Mesenchymal stem cell (in vitro differentiated cells and primary cell): ENCODE measurements at places on chromosomes 16 and 17.

- no peak overlapping the region for H3K4me3 ChIP-seq
- H3K4me1 ChIP-seq, result no peaks in the 10 kb centered on the region
- no peak for DNase-seq
Observed at GRCh38 chr16:10169904-10170410, 12.3 kb downstream of the GRIN2A start.

DNA sequence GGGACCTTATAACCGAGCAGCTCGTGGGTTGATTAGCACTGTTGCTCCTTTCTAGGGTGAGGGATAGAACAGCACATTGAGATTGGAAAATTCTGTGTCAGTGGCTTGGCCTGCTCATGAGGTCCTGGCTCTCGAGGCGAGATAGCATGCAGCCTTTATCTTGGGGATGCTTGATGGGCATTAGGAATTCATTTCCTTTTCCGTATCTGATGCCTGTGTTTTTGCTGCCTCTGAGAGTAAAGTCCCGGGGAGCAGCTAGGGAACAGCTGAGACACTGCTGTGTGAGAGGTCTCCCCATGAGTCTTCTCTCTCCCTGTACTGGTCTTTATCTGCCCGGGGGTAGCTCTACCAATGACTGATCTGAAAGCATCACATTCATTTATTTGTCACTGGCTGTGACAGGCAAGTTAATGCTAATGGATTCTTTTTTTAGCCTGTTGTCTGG is 14.5 kb downstream of the MSI2 start:
- H3K27me3 ChIP-seq, result no peaks in the 10 kb centered on the region
- H3K4me1 ChIP-seq, result no peaks in the 10 kb centered on the region
- no peaks in the 10 kb centered on the region for H3K36me3 ChIP-seq

DNA sequence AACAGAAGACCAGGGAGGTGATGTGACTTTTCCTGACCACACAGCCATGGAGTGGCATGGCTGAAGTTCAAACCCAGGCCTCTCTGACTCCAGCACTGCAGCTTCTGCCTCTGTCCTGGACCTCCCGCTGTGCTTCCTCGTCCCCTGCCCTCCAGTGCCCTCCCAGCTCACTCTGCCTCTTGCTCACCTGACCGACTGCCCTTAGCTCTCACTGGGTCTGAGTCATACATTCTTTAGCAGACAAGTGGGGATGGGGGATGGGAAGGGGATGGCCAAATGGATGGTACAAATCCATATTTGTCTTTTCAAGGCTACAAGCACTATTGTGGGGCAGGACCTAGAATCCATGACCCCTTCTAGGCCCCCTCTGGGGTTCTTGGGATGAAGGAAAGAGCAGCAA is 33.0 kb downstream of the PITPNM3 start:
- H3K4me3 ChIP-seq, result no peak overlapping the region
- peak; percentile 8 for DNase-seq
- no peaks in the 10 kb centered on the region for H3K36me3 ChIP-seq

- no peak overlapping the region for H3K27ac ChIP-seq
- no peak for DNase-seq
- no peak overlapping the region for H3K4me3 ChIP-seq
Observed at GRCh38 chr17:73815474-73815873, 171.2 kb upstream of the SDK2 start.

DNA sequence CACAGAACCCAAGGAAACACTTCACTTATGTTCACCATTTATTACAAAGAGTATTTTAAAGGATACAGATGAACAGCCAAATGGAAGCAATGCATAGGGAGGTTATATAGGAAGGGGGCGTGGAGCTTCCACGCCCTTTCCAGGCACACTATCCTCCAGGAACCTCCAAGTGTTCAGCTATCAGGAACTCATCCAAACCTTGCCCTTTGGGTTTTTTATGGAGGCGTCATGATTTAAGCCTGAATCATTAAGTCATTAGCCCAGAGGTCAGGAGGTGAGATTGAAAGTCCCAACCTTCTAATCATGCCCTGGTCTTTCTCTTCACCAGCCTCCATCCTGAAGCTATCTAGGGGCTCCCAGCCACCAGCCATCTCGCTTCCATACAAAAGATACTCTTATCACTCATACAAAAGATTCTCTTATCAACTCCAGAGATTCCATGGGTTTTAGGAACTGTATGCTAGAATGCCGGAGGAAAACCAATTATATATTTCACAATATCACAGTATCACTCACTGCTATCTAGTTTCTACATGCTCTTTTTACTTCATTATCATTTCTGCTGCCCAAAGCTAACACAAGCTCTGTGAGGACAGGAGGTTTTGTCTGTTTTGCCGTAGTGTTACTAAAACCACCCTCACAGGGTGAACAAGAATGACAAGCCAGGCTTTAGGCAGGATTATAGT is 213.4 kb downstream of the SLC39A11 start:
- no peaks in the 10 kb centered on the region for H3K4me1 ChIP-seq
- H3K4me3 ChIP-seq, result no peak overlapping the region

GRCh38 chr16:23040246-23040645 is 109.0 kb downstream of the USP31 start:
- no peak overlapping the region for H3K27ac ChIP-seq
- DNase-seq, result no peak
- H3K27me3 ChIP-seq, result no peaks in the 10 kb centered on the region
- no peaks in the 10 kb centered on the region for H3K36me3 ChIP-seq
- no peaks in the 10 kb centered on the region for H3K4me1 ChIP-seq

- DNase-seq, result peak; percentile 47
- peaks cover 12% of the 10 kb centered on the region for H3K36me3 ChIP-seq
- peak overlapping the region; percentile 85 for H3K27ac ChIP-seq
- H3K4me3 ChIP-seq, result no peak overlapping the region
- no peaks in the 10 kb centered on the region for H3K27me3 ChIP-seq
Observed at GRCh38 chr16:71637398-71637797, 11.4 kb downstream of the MARVELD3 start.

GRCh38 chr17:78359997-78360370 is at the start of gene SOCS3:
TSS of gene SOCS3 (minus strand) at chr17:78360077. CDS start at chr17:78359095, 982 bp downstream.
- H3K27me3 ChIP-seq, result no peaks in the 10 kb centered on the region
- peak; percentile 98 for DNase-seq
- H3K27ac ChIP-seq, result peak within 1 kb of the TSS; percentile 90
- H3K36me3 ChIP-seq, result peaks cover 30% of the 10 kb centered on the region
- H3K4me3 ChIP-seq, result peak within 1 kb of the TSS; percentile 86

DNA sequence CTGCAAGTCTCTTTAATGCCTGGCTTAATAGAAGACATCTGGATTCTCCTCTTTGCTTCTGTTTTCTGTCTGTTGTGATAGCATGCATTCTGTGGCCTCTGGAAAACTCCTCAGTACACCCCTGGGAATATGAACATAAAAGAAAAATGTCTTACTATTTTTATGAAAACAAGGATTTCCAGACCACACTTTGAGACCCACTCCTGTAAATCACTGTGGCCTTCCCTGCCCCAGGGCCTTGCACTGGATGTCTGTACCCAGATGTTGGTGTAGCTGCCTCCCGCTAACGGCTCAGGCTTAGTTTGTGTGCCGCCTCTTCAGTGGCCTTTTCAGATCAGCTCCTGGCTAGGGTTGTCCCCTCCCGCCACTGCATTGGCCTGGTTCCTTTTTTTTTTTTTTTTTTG is 126.6 kb downstream of the SOCS1 start:
- peaks cover 27% of the 10 kb centered on the region for H3K36me3 ChIP-seq
- no peaks in the 10 kb centered on the region for H3K27me3 ChIP-seq
- H3K4me1 ChIP-seq, result peaks cover 37% of the 10 kb centered on the region
- H3K4me3 ChIP-seq, result no peak overlapping the region

DNA sequence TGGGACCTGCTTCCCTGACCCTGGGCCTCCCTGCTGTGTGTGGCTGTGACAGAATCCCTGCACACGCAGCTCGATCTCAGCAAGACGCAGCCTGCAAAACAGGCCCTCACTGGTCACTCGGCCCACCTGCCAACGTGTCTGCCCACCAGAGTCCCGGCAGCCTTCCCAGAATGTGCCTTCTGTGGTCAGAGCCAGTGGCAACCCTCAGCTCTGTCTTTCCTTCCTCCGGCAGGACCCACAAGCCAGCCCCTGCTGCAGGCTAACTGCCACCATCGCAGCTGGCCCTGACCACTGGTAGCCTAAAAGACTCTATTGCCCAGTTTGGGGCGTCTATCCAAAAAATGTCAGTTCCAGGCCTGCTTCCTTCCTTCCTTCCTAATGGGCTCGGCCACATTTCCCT is 83.2 kb downstream of the LITAF start:
- no peak overlapping the region for H3K4me3 ChIP-seq
- no peak overlapping the region for H3K27ac ChIP-seq
- peaks cover 3% of the 10 kb centered on the region for H3K4me1 ChIP-seq
- no peak for DNase-seq
- no peaks in the 10 kb centered on the region for H3K27me3 ChIP-seq
- no peaks in the 10 kb centered on the region for H3K36me3 ChIP-seq

DNA sequence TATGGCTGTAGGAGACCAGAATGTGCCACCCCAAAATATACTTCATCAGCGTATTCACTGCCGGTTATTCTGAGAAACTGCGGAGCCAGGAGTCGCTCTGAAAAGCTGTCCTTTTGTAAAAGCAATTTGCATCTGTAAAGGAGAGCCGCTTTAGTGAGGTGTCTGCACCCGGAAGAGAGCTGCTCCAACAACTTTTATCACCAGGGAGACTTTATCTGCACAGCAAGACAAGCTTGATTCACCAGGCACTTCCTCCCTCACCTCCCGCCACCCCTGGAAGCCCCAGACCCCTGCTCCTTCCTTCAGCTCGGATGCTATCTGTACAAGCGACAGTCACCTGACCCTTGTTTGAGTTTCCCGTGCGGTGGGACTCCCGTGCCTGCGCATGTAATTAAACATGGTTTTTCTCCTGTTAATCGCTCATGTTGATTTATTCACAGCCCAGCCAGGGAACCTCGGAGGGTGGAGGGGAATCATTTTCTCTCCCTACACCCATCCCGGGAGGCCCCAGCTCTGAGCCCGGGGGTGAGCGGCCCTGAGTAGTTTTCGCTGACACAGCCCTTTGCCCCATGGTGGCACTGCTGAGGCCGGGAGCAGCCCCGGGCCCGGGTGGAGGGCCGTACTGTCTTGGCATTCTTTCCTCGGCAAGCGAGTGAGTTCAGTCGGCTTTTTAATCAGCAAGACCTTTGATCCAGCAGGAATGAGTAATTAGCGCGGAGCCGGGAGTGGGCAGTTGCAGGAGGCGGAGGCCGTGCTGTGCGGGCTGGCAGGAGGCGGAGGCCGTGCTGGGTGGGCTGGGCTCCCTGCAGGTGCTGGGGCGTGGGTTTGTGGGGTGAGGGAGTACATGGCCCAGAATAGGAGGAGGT is 222.7 kb upstream of the CIBAR2 start:
- H3K27me3 ChIP-seq, result no peaks in the 10 kb centered on the region
- H3K27ac ChIP-seq, result peak overlapping the region; percentile 17
- H3K4me1 ChIP-seq, result peaks cover 42% of the 10 kb centered on the region

- no peak overlapping the region for H3K27ac ChIP-seq
- H3K4me3 ChIP-seq, result no peak overlapping the region
- no peak for DNase-seq
- no peaks in the 10 kb centered on the region for H3K27me3 ChIP-seq
- H3K4me1 ChIP-seq, result peaks cover 22% of the 10 kb centered on the region
- no peaks in the 10 kb centered on the region for H3K36me3 ChIP-seq
Observed at GRCh38 chr17:44549686-44550085, 7.6 kb upstream of the FZD2 start.

DNA sequence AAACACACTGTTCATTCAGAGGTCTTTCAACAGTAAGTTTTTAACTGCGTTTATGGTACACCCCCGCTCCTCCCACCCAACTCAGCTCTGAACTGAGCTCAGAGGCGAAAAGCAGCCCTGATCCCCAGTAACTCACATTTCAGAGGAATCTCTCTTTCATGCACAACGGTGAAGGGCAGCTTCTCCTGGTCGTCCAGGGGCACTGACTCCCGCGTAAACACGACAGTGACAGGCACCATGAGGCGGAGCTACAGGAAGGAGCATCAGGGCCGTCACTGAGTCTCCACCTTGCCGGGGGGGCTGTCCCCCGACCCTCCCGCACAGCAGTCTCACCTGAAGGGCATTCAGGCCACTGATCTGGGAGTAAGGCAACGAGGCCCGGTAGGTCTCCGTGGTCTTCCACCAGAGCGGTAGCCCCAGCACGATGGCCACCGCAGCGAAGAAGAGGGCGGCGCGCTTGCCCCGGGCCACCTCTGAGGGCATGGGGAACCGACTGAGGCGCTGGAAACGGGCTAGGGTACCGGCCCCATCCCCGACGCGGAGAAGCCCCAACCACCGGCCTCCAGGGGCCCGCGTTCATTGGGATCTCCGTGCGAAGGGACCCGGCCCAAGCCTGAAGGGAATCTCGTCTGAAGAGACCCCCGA is 486 bp downstream of the PIGS start:
- peaks cover 12% of the 10 kb centered on the region for H3K36me3 ChIP-seq
- no peaks in the 10 kb centered on the region for H3K27me3 ChIP-seq
- peak; percentile 47 for DNase-seq
- peak overlapping the region; percentile 99 for H3K4me3 ChIP-seq
- no peak overlapping the region for H3K27ac ChIP-seq
- H3K4me1 ChIP-seq, result peaks cover 10% of the 10 kb centered on the region

GRCh38 chr17:10192972-10193371 is 5.4 kb downstream of the GAS7 start:
- H3K4me3 ChIP-seq, result no peak overlapping the region
- H3K27me3 ChIP-seq, result peaks cover 8% of the 10 kb centered on the region
- peak; percentile 75 for DNase-seq
- H3K36me3 ChIP-seq, result no peaks in the 10 kb centered on the region
- no peak overlapping the region for H3K27ac ChIP-seq

- H3K36me3 ChIP-seq, result no peaks in the 10 kb centered on the region
- H3K4me1 ChIP-seq, result peaks cover 3% of the 10 kb centered on the region
- H3K27ac ChIP-seq, result no peak overlapping the region
- H3K4me3 ChIP-seq, result no peak overlapping the region
- no peaks in the 10 kb centered on the region for H3K27me3 ChIP-seq
Observed at GRCh38 chr17:61254904-61255303, 144.7 kb upstream of the TBX2 start.

DNA sequence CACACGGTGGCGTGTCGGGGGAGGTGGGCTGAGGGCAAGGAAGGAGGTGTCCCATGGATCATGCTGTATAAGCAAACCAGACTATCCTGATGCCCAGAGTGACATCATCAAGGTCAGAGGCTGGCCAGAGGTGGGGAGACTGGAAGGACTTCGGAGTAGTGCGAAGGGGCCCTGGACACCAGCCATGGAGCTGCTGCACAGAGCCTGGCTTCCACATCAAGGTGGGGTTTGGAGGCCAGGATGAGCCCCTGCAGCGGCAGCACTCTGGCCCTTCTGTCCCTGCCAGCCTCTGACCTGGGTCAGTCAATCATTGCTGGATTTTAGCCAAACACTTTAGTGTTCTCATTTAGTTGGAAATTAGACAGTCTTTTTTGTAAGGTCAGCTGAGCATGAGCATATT is 34.8 kb downstream of the MED13 start:
- H3K4me1 ChIP-seq, result peaks cover 6% of the 10 kb centered on the region
- peaks cover 86% of the 10 kb centered on the region for H3K36me3 ChIP-seq
- H3K27ac ChIP-seq, result no peak overlapping the region
- no peak for DNase-seq
- H3K27me3 ChIP-seq, result no peaks in the 10 kb centered on the region

- H3K27me3 ChIP-seq, result no peaks in the 10 kb centered on the region
- peaks cover 39% of the 10 kb centered on the region for H3K36me3 ChIP-seq
- peak overlapping the region; percentile 95 for H3K27ac ChIP-seq
- peaks cover 21% of the 10 kb centered on the region for H3K4me1 ChIP-seq
Observed at GRCh38 chr17:80832888-80833583, 158.6 kb upstream of the CHMP6 start.

GRCh38 chr16:59067205-59067604 is 333.1 kb upstream of the GOT2 start:
- H3K27ac ChIP-seq, result peak overlapping the region; percentile 5
- H3K4me1 ChIP-seq, result peaks cover 2% of the 10 kb centered on the region
- H3K4me3 ChIP-seq, result no peak overlapping the region
- H3K36me3 ChIP-seq, result no peaks in the 10 kb centered on the region
